ENCODE measurements at places on chromosomes 11 and 22. TPM values are rescaled to one million over a fixed set of nuclear protein-coding genes. Genes with fewer than 3 reads are reported as not detected.

PDGFD gene
- 47.7 TPM for total RNA-seq

VPREB3 gene
- 0.69 TPM for total RNA-seq

PIWIL4 gene
- total RNA-seq, result 5.6 TPM

POU2AF2 gene
- not detected for total RNA-seq

NRXN2 gene
- 35.9 TPM for total RNA-seq

TSGA10IP gene
- not detected for total RNA-seq

APOL5 gene
- total RNA-seq, result not detected

RAPSN gene
- 0.71 TPM for total RNA-seq

LIPT2 gene
- total RNA-seq, result 1.8 TPM

PRG3 gene
- total RNA-seq, result not detected

NPTXR gene
- total RNA-seq, result 21.9 TPM
